Panc1 (cell line): ENCODE measurements at places on chromosomes 3 and 15.
A peak's percentile ranks its signal among the peaks of the same experiment; 100 is the strongest.

GRCh38 chr3:58588030-58588614 is 10.9 kb upstream of the FAM107A start:
- DNase-seq, result no peak

GRCh38 chr15:101433396-101433795 is 56.1 kb downstream of the PCSK6 start:
- no peak for DNase-seq

GRCh38 chr15:74573987-74574386 is 33.0 kb downstream of the ARID3B start:
- no peak for DNase-seq

- DNase-seq, result no peak
Measured at GRCh38 chr15:61057830-61058529, 171.1 kb downstream of the RORA start.

- no peak for DNase-seq
Measured at GRCh38 chr3:148381051-148381450, 316.7 kb upstream of the AGTR1 start.

- no peak for DNase-seq
Measured at GRCh38 chr15:87707071-87707470, 549.5 kb downstream of the NTRK3 start.

DNA sequence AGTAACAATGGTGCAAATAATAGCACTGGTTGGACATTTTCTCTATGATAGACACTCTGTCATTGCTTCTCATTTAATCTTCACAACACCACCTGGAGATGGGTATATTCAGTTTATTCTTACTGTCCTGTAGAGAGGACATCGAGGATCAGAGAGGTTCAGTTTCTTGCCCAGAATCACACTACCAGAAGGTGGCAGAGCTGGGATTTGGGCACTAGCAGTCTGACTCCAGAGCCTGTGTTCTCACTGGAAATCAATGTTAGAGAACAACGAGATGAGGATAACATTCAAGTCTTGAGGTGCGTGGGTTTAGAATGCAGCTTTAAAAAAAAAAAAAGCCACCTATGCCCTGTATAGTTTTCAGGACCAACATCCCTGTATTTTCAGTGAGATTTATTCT is 127.8 kb downstream of the SYNPR start:
- DNase-seq, result no peak

DNA sequence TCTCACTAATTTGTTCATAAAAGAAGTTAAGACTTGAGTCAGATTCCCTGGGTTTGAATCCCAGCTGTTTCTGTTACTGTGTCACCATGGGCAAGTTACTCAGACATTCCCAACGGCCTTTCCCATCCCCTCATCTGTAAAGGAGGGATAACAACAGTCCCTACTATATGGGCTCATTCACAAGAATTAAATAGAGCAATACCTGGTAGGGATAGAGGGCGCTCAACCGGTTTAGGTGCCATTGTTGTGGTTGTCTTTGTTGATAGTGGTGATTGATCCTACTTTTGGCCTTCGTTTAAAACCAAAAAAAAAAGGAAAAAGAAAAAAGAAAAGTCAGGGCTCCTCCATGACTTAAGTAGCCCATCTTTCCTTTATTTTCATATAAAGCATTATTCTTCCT is 563.1 kb downstream of the GRM7 start:
- no peak for DNase-seq

DNA sequence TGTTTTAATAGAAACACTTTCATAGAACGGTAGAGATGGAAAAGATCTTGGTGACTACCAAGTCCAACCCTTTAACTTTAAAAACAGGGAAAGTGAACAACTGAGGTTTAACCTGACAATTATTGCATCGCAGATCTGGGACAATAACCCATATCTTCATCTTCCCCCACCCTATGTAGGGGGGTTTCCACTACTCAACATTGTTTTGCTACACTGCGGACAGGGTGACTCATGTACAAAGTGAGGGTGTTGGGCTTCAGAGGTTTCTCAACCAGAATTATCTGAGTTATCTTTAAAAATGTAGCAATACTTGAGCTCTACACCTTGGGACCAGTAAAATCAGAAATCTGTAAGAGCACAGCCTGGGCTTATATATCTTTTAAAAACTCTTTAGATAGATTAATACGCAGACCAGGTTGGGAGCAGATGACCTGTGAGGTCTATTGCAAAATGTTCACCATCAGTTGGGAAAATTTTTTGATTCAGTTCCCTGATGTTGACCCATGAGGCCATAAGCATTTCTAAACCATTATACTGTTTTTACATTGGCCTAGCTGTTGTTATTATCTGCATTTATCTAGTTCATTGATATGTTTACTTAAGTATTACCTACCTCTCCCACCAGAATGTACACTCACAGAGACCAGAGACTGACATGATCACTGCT is 103.6 kb upstream of the ICE2 start:
- DNase-seq, result no peak

- DNase-seq, result no peak
Measured at GRCh38 chr3:109382588-109382987, 45.2 kb upstream of the DPPA4 start.

DNA sequence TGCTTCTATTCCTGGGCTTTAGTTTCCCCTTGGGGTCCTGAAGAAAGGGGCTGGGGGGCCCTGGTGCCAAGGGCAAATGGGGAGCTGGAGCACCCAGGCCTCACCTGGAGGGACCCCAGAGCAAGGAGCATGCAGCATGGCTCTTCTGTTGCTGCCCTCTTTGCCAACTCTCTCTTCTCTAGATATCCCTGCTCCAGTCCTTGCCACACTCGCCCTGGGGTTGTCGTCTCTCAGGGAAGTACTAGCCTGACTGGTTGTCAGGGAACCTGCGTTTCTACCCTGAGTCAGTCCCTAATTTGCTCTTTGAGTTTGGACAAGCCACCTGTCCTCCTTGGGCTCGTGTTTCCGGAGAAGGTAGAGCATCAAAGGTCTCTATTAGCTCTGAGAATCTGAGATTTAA is 63.7 kb upstream of the UBE2Q2 start:
- DNase-seq, result no peak

- no peak for DNase-seq
Measured at GRCh38 chr15:77974416-77975331, 102.8 kb downstream of the TBC1D2B start.

- no peak for DNase-seq
Measured at GRCh38 chr15:36172955-36173354, 406.5 kb upstream of the CDIN1 start.

- DNase-seq, result no peak
Measured at GRCh38 chr3:112799946-112800345, 46.7 kb downstream of the CD200R1L start.

GRCh38 chr15:88920186-88920891 is 7.2 kb upstream of the MFGE8 start:
- no peak for DNase-seq

- no peak for DNase-seq
Measured at GRCh38 chr15:100060276-100060926, 281.4 kb downstream of the ADAMTS17 start.

GRCh38 chr15:91552555-91552954 is 301.0 kb upstream of the SLCO3A1 start:
- DNase-seq, result no peak

DNA sequence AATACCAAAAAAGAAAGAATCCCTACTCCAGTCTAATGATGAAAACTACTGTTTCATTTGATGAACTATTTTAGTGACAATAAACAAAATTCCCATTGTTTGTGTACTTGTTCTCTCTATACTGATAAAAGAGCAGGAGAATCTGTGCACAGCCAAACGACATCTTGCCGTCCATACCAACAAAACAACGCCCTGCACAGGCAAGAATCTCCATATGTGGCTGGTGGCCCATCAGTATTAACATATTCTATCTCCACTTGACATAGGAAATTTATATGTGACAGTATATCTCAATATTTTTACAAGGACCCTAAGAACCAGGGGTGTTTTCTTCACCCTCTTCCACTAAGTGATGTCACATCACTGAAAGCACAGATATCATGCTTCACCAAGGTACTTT is 279.5 kb downstream of the ULK4 start:
- DNase-seq, result no peak

- DNase-seq, result no peak
Measured at GRCh38 chr3:46252980-46253379, 10.7 kb downstream of the CCR3 start.

- no peak for DNase-seq
Measured at GRCh38 chr3:73597476-73597875, 27.3 kb downstream of the PDZRN3 start.

GRCh38 chr15:45095661-45096060 is 18.3 kb downstream of the DUOX2 start:
- DNase-seq, result no peak

DNA sequence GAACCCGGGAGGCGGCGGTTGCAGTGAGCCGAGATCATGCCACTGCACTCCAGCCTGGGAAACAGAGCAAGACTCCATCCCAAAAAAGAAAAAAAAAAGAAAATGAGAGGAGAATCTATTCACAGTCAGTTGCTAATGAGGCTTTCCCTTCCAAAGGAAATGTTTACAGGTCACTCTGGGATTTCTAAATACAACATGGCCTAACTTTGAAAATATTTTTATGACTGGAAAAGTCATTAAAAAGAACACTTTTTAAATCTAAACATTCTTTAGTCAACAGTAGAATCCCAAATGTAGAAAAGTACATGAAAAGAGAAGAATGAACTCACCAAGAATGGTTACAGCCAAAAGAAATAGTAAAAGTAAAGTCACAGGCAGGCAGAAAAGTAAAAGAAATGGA is 78.6 kb downstream of the PLD1 start:
- DNase-seq, result no peak

- DNase-seq, result no peak
Measured at GRCh38 chr15:76386926-76387325, 50.4 kb downstream of the ISL2 start.

GRCh38 chr15:91302588-91303439 is 202.8 kb downstream of the SV2B start:
- peak; percentile 43 for DNase-seq

GRCh38 chr3:12195231-12195630 is 36.5 kb upstream of the TIMP4 start:
- no peak for DNase-seq

- DNase-seq, result no peak
Measured at GRCh38 chr3:186930641-186931531, 560 bp downstream of the ST6GAL1 start.

DNA sequence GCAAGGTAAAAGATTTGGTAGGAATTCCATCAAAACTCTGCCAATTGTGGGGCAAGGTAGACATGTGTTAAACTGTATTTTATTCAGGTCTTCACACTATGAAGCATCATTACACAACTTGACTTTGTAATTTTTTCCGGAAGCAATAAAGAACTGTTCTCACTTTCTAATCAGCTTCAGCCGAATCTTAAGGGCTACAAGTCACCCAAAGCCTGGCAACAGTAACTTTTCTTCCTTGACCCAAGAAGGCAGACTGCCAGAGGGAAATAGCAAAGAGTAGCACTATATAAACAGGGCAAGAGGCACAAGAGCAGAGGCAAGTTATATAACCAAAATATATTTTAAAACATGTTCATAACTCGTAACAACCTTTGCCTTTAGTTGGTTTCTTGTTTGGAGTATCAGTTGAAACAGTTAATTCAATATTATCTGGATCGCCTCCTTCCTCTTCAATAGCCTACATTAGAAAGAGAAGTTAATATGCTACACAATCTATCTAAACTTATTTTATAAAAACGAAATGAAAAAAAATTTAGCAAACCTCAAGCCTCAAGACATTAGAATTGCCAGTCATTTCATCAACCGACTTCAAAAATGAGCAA is 1.4 kb downstream of the SLTM start:
- no peak for DNase-seq

DNA sequence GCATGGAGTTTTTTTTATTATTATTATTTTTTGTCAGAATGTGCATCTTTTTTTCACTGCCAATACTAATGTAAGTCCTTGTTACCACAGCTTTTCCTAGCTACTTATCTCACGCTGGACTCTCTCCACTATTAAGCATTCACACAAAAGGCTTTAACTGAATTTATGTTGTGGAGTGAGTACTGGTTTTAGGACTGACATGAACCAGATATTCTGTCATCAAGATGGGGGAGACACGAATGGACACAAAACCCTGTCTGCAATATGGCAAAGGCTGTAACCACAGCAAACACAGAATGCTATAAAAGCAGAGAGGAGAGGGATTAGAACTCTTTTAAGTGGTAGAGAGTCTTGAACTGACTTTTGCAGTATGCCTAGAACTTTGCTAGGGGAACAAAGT is 592.2 kb upstream of the TBL1XR1 start:
- DNase-seq, result no peak

DNA sequence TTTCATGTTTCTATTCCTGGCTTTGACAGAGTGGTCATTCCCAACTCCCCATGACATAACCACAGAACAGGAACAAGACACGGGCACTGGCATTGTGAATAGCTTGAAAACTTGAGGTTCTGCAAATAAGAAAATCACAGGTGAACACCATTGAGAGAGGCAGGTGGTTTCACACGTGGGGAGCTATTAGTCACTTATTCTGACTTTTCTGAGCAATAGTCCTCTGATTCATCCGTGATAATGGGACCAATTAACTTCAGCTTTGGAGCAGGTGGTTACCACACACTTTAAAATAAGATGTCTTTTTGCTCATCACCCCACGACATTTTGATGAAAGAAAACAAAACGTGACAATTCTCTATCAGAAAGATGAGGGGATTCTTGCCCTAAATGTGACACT is 224.7 kb downstream of the KLF13 start:
- no peak for DNase-seq

DNA sequence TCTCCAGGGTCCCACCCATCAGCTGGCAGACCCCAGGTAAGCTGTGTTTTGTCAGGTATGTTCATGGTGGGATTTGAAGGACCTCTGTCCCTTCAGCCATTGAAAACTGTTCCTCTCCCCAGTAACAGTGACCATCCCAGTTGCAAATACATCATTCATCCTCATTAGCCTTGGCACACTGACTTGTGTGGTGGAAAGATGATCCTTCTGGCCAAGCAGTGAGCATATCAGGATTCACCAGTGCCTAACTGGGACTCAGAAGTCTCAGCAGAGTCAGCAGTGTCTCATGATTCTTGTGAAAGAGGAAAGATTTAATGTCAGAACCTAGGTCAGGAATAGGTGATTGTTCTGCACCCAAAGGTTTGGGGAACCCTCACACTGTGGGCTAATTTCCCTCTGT is 90.2 kb downstream of the DNAJB8 start:
- DNase-seq, result no peak

DNA sequence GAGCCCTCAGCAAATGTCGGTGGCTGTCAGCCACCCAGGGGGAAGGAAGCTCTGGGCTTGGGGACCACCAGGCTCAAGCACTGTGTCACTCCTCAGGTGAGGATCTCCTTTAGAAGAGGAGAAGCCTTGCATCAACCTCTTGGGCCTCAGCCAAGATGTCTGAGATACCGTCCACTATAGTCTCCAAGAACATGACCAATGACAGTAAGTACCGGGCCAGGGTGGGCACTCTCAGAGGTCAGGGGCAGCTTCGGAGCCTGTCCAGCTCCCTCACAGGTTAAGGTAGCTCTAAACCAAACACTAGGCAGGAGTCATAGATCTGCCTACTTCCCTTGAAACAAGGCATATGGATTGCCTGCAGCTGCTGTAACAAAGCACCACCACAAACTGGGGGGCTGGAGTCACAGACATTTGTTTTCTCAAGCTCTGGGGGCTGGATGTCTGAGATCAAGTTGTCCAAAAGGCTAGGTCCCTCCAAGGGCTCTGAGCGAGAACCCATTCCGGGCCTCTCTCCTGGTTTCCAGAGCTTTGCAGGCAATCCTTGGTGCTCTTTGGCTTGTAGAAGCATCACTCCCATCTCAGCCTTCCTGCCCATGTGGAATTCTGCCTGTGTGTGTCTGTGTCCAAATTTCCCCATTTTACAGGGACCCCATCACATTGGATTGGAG is 1.3 kb downstream of the CFAP100 start:
- no peak for DNase-seq
